ENCODE measurements at places on chromosomes 2 and 18.

- DNase-seq, result no peak
These were observed 7.7 kb downstream of the ITGB1BP1 start for GRCh38 chr2:9415516-9416169.

GRCh38 chr2:53315149-53315548 is 452.5 kb upstream of the CHAC2 start:
- no peak for DNase-seq

GRCh38 chr2:69717861-69718273 is 24.1 kb upstream of the ANXA4 start:
- no peak for DNase-seq

- DNase-seq, result no peak
These were observed 112.2 kb upstream of the NABP1 start for GRCh38 chr2:191565647-191566198.

- no peak for DNase-seq
These were observed 103.8 kb upstream of the ALKAL2 start for GRCh38 chr2:391696-392095.

- no peak for DNase-seq
These were observed 56.4 kb downstream of the MERTK start for GRCh38 chr2:111954602-111955332.

DNA sequence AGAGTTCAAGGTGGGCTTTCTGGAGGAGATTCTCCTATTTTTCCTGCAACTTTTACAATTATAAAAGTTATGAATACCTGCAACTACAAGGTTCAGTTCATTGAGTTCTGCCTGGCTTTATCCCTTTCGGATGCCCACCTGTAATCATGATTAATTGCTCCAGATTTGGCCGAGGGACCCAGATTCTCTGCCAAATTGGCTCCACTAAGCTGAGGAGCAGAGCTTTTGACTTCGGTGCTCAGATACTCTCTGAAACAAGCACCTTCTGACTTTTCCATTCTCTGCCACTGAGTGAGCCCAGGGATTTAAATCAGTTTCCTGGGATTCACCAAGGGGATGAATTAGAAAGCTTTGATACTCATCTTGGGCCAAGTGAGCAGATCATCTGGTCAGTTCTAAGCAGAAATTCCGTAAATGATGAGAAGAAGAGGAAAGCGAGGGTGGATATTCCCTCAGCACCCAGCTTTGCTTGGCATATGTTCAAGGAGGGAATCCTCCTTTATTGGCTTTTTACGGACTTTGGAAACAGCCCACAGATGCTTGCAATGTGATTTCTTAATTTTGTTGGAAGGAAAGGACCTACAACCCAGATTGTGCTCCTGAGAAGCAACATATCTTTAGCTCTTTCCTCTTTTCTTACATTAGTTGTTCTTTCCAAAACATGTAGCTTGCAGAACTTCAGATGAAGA is 179.2 kb downstream of the SETBP1 start:
- no peak for DNase-seq

- DNase-seq, result no peak
These were observed 8.8 kb downstream of the IWS1 start for GRCh38 chr2:127517465-127517864.

GRCh38 chr2:16167870-16168426 is 227.6 kb downstream of the MYCN start:
- DNase-seq, result no peak

GRCh38 chr2:134689315-134689714 is 29.5 kb downstream of the TMEM163 start:
- no peak for DNase-seq

GRCh38 chr18:63089041-63089440 is 230.5 kb downstream of the BCL2 start:
- DNase-seq, result no peak

GRCh38 chr2:136212426-136213378 is 94.8 kb upstream of the CXCR4 start:
- no peak for DNase-seq

DNA sequence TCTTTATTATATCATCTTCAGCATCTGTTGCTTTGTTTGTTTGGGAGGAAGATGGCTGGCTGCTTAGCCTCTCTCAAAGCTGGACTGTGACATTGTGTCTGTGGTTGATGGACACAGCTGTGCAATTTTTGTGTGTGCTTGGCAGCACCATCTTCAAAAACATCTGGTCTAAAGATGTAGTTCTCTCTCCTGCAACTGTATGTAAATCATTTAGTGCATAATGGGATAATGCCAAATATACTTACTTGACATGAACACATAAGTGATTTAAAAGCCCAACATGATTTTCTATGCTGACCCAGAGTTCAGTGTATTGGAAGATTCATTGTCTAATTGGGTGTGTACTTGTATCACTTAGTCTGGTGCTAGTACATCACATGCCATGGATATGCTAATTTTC is 112.2 kb downstream of the MAP4K4 start:
- DNase-seq, result no peak

DNA sequence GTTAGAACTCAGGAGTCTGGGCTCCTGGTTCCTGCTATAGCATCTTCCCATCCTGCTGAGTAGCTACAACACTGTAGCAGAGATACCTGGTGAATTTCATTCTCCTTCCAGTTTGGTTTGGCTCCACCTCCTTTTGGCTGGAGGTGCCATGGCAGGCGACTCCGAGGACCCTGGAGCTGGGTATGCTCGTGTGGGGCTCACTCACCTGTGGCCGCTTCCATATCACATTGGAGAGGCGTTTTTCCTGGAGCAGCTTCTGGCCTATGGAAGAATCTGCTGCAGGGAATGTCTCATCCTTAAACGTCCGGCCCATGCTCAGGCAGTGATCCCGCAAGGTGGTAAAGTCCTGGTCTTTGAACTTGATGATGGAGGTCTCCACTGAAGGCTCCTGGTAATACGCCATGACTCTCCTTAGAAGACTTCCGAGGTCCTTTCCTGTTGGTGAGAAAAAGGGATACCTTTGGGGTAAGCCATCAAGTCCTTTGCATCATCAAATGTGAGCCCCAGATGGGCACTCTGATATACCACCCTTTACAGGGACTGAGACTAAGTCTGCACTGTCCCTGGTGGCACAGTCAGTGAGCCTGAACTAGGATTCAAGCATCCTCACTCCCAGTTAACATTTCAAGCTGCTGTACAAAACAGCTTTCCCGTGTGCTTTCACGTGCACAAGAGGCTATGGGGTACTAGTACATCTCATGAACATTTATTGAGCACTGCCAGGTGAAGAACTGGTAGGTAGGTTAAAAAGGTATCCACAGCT is 20.1 kb downstream of the CAPN13 start:
- DNase-seq, result peak; percentile 22

- no peak for DNase-seq
These were observed 96.1 kb downstream of the TGIF1 start for GRCh38 chr18:3546106-3546505.

DNA sequence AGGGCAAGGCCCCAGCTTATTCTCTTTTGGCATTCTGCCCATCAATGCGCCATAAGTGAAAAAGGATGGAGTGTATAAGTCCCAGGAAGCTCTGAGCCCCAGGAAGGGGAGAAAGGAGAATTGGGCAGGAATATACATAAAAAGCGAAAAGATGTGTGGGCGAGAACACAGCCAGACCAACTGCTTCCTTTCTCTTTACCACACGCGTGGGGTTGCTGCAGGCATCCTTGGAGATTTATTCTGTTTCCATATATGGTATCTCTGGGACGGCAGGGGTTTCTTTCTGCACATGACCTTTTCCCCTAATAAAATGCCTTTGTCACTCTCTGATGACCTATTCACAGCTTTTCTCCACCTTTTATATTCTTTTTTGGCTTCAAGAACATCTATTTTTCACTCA is 440.5 kb downstream of the NBAS start:
- no peak for DNase-seq

DNA sequence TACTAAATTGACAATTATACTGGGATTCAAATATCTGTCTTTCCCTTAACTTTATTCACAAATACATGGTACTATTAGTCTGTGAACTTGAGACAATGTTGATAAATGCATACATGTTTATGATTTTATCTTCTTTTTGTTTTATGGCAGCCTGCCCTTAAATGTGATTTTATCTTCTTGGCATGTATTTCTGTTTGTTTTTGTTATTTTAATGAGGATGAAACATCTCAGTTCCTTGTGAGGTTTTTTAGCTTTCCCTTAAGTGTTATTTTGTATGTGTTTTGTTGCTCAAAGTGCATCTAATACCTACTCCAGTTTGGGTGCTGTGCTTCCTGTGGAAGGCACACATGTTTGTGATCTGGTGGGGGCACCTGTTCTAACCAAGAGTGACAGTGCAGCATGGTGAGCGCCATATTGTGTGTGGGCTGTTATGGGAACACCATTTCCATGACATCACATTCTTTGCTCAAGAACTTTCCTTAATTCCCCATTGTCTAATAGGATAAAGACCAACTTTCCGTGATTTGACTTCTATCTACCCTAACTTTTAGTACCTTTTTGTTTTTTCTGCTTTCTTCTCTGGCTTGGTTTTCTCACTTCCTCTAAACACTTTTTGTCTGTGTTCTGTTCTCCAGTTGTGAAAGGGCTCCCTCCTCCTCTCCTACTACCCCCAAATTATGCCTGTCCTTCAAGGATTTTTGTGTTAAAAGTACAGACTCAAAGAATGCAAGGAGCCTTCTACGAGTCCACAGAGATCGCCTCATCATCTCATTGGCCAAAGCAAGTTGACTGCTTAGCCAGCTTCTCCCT is 162.1 kb upstream of the TTC39C start:
- no peak for DNase-seq

All from mesothelial cell of epicardium (in vitro differentiated cells).